ENCODE measurements at places on chromosomes 4 and X.

DNA sequence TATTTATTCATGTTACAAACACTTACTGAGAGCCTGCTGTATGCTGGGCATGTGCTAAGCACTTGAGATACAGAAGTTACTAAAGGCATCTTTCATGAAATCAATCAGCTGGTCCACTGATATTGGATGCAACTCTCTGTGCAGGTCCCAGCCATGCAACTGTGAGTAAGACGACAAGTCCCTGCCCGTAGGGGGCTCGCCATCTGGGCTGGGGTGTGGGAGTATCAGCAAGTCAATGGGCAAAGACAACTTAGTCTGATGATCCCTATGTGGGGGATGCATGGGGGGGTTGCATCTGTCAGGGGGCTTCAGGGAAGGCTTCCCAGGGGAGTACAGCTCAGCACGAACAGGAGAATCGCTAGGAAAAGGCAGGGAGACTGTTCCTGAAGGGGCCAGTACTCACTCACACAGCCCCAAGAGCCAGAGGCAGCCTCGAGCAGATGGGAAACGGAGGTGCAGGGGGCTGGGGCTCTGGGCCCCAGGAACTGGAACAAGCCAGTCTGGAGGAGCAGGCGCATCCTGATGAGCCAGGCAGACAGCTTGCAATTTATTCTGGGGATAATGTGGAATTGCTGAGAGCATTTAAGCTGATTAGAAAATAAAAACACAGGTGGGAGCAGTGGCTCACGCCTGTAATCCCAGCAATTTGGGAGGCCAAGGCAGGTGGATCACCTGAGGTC, 40.2 kb downstream of the CRMP1 start:
- no peak for DNase-seq

DNA sequence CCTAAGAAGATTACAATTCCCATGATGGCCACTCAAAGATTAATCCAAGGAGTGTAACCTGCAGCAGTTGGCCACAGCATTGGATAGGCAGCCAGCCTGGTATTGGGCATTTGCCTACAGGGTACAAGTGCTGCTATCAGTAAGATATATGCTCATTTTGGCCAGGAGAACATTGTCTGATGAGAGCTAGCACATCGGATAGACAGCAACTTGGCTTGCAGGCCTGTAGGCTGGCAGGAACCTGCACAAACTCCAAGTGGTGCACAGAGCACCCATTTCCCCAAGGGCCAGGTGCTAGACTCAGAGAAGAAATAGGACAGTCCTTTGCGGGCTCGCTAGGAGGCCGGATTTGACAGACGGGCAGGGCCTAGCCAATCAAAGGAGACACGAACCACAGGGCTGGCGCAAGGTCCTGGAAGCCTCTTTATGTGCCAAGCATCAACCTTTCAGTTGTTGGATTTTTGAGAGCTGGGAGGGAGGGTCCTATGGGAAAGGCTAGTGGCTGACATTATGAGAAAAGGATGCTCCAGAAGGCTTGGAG, 11.7 kb upstream of the AP1AR start:
- no peak for DNase-seq

DNA sequence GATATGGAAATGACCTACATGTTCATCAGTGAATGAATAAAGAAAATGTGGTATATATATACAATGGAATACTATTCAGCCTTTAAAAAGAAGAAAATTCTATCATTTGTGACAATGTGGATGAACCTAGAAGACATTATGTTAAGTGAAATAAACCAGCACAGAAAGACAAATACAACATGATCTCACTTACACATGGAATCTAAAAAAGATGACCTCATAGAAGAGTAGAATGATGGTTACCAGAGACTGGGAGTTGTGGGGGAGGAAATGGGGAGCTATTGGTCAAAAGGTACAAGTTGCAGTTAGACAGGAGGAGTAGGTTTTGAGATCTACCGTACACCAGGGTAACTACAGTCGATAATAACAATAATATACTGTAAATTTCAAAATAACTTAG, 51.5 kb downstream of the WNK3 start:
- DNase-seq: no peak

DNA sequence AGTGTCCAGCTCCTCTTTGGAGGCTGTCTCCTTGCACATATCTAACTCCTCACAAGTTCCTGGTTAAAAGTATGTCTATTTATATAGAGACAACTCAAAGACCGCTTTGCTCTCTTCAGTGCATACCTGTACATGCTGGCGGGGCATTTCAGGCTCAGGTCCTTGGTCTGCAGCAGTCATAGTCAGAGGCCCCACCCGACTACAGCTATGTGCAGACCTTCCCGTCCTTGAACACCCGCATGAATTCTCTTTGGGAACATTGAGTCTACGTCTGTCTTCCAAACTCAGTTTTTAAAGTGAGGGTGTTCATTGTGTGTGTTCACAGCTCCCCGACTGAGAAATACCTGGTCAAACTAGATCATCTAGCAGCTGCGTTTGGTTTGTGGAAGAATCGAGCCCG, 4.2 kb downstream of the BCOR start:
- no peak for DNase-seq

DNA sequence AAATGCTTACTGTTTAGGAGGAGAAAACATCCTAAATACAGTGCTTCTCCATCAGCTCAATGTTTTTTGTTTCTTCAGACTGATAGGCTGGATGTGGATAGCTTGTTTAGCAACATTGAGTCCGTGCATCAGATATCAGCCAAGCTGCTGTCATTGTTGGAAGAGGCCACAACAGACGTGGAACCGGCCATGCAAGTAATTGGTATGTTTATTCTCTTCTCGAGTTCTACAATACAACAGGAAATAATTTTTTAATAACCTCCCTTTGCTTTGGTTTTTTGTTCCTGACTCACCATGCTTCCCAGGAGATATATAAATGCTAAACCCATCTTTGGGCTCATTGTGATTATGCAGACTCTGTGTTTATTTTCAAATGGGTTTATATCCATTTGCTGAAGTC, 60.9 kb downstream of the ARHGEF38 start:
- no peak for DNase-seq

DNA sequence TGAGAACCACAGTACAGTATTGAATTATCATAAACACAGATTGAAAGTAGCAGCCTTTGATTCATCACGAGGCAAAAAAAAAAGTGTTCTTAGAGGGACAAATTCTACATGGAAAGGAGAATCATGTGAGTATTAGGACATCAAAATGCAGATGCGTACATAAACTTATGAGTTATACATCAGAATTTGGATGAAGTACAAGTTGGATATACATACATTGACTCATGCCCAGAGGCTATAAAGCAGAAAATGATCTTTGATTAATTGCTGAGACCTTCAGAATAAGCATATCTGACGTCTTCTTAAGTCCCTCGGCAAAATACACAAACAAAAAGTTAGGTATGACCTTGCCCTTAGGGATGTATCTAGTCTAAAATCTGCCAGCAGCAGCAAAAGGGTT, 206.4 kb downstream of the LDB2 start:
- no peak for DNase-seq

DNA sequence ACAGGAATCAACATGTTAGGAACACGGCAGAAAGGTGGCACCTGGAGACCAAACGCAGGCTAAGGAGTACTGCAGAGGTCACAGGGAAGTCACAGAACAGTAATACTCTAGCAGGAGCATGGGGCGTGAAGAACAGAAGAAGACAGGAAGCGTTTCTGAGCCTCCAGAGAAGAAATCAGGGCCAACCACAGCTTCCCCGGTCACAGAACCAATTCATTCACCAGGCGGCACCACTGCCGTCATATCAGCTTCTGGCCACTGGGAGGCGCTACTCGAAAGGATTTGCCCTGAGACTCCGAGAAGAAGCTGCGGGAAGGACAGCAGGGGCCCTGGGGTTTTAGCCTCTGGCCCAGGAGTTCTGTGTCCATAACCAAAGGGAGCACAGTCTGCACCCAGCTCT, 78.0 kb upstream of the DRD5 start:
- peak; percentile 47 for DNase-seq

DNA sequence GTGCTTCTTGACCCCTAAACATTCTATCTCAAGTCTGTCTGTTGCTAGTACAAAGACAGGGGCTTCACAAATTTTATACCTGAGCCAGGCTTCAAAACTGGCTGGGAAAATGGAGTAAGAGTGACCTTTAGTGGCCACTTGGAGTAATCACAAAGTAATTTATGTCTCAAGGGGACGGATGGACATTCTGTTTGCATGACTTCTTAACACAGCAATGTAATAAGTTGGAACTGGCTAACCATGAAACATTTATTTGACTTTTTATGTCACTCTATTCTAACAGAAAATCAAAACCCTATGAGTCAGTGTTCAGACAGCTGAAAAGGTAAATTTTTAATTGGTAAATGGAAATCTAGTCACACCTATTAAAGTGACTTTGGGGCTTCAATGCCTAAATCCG, 600.6 kb downstream of the ANKRD50 start:
- DNase-seq: no peak

DNA sequence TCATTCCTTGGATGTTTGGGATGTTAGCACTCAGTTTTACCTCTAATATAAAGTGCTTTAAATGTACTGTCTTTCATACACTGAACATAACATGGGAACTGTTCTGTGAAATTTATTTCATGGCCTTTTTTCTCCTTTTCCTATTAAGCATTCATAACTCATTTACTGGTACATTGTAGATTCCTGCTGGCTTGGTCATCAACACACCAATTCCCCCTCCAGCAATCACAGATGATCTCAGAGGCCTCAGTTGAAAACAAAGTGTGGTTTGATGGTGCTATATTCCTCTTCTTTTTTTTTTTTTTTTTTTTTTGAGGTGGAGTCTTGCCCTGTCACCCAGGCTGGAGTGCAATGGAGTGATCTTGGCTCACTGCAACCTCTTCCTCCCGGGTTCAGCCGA, 61.9 kb upstream of the FAM47B start:
- no peak for DNase-seq

- no peak for DNase-seq
Observed at GRCh38 chr4:87100168-87100567, 120.2 kb downstream of the KLHL8 start.

DNA sequence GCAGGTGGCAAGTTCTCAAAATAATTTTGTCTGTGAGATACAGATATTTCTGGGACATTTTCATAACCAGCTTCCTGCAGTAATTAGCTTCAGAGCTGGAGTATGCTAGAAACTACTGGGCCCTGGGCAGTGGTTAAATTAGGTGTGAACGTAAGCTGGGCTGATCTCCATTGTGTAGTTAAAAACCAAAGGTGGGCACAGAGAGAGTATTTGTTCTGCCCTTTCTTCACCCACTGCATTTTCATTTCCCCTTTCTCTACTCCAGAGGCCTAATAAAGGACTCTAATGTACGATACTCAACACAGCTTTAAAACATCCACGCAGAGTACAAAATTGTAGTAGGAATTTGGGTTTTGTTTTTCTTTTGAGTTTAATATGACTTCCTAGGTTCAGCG, 252.7 kb downstream of the SPRY1 start:
- DNase-seq: no peak

GRCh38 chrX:24117258-24117657, 32.3 kb upstream of the ZFX start:
- DNase-seq: no peak

All from stimulated activated CD4-positive, alpha-beta T cell treated with anti-CD3 and anti-CD28 coated beads, Interleukin-4, amount 100 ng/mL, for 4 hours (primary cell).